NCI-H345 (cell line): ENCODE measurements at places on chromosomes 6 and 20.

DNA sequence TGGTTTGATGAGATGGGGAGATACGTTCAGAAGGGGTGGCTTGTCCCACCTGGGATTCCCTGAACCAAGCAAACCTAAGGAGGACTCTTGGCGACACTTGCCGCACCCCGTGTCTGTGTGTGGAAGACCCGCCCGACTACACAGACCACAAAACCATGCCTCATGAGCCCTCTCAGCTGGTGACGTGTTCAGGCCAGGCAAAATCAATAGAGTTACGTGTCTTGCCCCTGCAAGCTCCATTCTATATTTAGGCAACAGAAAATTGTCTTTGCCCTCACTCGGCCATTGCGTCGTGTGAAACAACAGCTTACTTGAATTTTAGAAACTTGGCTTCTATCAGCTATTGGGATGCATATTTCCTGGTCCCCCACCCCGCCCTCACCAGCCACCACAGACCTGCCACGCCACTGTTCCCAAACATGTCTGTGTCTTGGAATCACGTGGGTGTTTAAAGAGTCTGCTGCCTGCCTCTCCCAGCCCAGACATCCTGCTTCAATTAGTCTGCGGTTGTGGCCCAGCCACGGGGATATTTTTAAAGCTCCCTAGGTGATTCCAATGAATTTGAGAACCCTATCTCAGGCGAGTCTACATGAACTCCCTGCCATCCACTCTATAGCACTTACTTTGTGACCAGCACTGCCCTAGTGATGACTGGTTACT is 279.2 kb upstream of the EXOC2 start:
- no peak for DNase-seq

GRCh38 chr20:51456511-51457509 is 85.7 kb downstream of the NFATC2 start:
- peak; percentile 25 for DNase-seq

DNA sequence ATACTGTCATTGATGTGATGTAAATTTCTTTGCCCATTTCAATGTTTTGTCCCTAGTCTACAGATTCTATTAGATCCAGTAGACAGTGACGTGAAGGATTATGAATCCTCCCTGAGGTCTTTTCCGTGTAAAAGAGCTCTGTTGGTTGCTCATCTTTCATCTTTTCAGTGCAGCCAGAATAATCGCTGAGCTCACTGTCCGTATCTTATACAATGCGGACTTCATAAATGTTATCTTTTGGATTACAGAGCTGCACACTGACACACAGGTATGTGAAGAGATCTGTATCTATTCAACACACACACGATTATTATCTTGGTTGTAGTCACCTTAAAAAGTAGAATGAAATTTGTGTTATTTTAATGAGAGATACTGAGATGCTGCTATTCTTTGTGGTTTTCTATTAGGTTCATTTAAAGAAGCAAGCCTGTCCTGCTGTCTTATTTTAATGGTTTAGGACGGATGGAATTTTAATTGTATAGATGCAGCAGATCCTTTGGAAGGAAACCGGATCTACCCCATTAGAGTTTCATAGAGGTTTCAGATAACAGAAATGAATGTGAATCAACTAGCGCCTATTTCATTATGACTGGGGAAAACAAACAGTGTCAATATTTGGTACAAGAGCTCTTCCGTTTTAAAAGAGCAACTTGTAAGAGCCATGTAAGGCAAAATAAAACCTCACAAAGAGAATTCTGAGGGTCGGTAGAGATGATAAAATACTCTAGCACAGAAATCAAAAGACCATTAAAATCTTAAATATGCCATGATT is 79.4 kb downstream of the BMP6 start:
- no peak for DNase-seq

DNA sequence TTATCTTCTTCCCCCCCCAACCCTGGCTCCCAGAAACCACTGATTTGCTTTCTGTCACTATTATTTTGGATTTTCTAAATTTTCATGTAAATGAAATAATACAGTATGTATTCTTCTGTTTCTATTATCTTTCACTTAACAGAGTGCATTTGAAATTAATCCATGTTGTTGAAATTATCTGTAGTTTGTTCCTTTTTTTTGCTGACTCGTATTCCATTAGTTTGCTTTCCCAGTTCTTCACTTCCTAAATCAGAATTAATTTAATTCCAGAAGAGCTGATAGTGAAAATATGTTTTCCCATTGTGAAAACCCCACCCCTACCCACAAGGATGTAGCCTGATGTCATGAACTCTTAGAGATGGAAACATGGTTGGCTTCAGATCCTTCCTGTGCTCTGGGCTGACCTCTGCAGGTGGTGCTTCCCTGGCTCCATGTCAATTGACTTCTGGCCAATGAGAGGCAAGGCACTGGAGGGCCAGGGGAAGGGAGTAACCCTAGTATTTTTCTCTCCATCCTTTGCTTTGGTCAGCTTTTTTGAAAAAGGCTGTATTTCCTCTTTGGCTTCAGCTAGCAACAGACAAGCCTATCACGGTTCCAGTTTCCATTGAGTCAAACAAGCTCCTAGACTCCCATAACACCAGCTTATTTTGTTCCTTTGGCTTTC is 244.4 kb upstream of the HSF2 start:
- no peak for DNase-seq

DNA sequence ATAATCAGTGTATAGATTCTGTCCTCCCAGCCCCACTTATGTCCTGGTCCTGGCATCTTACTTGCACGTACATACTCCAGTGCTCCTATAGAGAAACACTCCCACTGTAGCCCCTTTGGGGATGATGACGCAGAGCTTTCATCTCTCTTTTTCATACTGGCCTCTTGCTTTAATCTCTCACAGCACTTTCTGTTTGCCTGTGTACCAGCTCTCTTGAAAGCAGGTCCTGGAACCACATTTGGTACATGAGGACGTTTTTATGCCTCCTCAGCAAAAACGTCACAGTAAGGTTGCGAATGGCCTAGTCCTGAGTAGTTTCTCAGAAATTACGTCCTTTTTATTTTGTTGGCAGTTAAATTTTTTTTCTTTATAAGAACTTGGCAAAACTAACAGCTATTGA is 10.8 kb downstream of the L3MBTL3 start:
- no peak for DNase-seq

DNA sequence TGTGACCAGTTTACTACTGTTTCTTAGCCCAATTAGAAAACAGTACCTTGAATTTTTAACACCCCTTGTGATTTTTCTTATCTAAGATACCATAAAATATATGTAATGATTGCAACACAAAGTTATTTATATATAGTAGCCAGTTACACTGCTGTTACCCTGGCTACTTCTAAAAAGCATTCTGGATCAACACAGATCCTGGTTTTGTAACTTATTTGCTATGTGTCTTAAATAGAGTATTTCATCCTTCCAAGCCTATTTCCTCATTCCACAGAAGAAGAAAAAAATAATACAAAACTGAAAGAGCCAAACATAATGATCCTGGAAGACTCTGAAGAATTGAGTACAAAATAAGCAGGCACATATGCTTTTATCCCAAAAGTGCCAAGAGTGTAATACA is 19.0 kb upstream of the GSTA4 start:
- DNase-seq = no peak

DNA sequence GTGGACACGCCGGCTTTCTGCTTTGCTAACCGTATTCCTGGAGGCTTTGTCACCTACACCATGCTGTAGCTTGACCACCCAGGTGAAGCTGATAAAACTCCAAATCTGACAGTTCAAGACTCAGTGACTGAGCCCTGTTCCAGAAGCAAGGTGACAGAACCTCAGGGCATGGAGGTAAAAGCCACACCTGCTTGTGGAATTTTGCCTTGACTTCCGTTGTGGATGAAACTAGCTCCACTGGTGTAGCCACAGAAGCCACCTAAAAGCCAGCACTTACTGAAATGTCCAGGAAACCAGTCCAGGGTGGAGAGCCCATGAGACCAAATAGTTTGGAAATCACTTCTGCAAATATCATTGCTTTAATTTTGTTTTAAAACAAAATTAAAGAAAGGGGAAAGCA is 11.0 kb downstream of the CST8 start:
- DNase-seq = no peak

DNA sequence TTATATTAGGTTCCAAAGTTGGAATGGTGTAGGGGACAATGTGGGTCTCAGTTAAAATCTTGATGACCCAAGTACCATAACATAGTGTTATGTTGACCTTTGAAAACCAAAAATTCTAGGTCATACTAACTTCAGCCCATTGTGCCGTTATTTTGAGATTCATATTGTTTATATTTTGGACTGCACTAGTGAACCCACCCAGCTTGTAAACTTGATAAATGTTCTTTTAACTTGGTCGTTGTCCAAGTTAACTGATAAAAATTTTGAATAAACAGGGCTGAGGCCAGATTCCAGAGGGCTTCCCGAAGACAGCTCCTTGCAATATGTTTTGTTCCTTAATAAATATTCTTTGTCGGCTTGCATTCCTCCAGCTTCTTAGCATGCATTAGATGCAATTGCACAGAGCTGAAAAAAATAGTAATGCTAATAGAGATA is 90.3 kb downstream of the BCAS1 start:
- DNase-seq = no peak

- DNase-seq = peak; percentile 18
These were observed 76.3 kb downstream of the SLC22A23 start for GRCh38 chr6:3380344-3381232.

DNA sequence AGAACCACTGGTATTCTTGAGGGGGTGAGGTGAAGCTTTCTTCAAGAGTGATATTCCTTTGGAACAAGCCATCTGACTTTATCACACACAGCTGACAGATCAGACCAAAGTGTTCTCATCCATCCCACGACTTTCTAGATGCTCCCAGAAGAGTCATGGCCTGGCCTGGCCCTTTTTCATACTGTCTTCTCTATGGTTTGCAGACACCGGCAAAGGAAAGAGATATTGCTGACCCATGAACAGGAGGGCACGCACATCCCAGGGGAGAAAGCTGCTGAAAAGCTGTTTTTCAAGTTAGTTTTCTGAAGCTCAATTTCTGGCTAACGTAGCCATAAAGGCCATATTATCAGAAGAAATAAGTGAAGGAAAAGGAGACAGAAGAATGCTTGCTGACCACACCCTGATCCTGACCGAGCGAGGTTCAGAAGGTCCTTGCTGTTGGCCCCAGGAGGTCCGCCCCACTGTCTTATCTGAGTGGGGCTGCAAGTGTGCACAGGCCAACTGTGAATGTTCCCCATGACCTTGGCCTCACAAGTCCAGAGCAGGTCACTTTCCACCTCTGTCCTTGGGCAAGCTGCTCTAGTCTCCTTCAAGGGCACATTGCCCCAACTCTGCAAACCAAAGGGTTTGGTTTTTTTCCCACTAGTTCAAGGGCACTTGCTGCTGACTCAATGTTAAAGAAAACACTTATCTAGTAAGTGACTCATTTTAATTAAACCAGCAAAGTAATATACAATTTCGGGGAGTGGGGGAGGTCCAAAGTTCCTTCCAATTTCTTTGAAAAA is 2.0 kb downstream of the ACSS1 start:
- no peak for DNase-seq

- DNase-seq = no peak
These were observed 24.6 kb downstream of the HBS1L start for GRCh38 chr6:135030056-135030473.

GRCh38 chr6:27518881-27519795 is 46.2 kb upstream of the ZNF184 start:
- peak; percentile 76 for DNase-seq

DNA sequence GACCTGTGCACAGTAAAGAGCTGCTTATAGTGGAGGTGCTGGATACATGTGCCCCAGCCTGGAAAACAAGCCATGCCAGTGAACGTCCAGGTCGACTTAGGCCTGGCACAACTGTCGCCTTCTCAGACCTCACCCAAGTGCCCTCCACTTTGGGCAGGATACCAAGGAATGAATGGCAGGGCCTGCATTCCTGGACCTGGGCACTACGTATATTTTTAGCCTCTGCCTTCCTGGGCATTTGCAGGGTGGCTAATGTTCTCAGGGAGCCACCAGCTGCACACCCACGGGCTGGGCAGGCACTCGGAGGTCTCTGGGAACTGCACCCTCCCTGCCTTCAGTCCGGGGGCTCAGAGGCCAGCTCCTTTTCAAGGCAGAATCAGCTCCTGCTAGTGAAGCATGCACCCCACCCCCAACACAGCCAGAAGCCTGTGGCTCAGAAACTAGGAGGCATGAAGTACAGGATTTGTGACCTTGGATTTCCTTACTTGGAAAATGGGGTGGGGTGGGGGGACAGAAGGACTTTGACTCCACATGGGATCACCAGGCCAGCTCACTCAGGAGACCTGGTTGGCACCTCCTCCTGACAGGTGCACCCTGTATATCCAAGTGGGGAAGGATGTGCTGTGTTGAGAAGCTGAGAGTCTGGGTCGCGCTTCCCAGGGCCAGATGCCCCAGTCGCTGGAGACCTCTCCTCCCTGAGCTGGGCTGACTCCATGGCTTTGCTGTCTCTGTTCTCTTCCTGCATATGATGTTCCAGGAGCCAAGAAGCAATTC is 2.5 kb upstream of the LSM14B start:
- DNase-seq = no peak
